NCI-H1105 treated with DMSO at 0.1 percent for 48 hours (cell line): ENCODE measurements at places on chromosomes 3 and 15.

DNA sequence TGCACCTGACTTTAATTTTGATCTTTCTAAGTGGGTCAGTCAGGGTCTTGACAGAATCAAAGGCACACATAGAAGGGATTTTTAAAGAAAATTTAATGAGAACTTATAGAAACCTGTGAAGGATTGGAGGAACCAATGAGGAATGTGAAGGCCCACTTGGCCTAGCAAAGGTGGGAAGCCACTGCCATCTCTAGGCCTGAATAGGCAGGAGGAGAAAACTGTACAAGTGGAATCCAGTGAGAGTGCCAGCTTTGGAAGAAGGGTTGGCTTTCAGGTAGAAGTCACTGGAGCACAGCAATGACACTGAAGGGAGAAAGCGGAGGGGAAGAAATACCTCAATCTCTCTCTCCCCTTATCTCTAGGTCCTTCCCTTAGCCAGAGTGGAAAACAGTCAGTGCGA is 380.7 kb upstream of the KCNMB2 start:
- no peak for DNase-seq

GRCh38 chr3:31369637-31370379 is 162.9 kb upstream of the STT3B start:
- no peak for DNase-seq

DNA sequence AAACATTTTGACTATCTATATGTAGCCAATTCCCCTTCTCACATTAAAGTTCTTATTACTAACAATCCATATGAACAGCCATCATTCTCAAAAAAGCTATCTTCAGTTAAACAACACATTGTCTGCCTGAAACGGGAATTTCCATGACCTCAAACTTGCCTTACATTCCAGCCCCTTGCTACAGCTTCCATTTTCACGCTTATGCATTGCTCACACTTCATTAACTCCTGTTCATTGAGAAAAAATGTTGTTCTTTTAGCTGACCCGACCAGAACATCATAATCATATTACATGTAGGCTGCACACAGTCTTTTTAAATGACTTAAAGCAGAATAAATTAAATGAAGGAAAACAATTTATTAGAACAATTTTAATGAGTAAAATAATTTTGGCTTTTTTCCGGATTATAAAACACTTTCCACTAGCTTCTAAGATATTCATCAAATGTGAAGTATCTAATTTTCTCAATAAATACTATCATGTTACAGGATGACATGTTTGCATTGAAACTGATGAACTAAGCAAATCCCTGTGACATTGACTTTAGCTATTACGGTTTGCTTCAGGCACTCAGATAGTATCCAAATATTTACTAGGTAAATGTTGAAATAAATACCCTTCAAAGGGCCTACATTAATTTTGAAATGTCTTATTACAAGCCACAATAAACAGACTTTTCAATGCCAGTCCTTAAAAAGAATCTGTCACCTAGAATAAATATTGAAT is 49.9 kb downstream of the P3H2 start:
- peak; percentile 38 for DNase-seq

DNA sequence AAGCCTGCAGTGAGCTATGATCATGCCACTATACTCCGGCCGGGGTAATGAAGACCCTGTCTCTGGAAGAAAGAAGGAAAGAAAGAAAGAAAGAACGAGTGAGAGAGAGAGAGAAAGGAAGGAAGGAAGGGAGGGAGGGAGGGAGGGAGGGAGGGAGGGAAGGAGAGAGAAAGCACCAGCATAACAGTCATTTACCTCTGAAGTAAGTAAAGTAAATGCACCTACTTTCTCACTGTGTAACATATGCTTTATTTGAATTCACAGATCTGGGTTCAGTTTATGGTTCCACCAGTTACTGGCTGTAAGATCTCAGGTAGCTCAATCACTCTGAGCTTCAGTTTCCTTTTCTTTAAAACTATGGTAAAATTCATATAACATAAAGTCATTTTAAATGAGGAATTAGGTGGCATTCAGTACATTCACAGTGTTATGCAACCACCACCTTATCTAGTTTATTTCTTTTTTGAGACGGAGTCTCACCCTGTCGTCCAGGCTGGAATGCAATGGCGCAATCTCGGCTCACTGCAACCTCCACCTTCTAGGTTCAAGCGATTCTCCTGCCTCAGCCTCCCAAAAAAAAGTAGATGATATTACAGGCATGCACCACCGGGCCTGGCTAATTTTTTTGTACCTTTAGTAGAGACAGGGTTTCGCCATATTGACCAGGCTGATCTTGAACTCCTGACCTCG is 16.1 kb upstream of the RAD54L2 start:
- no peak for DNase-seq

GRCh38 chr3:113142476-113142875 is 68.9 kb upstream of the BOC start:
- DNase-seq, result no peak

GRCh38 chr3:6542795-6543194 is 318.1 kb upstream of the GRM7 start:
- DNase-seq, result no peak

DNA sequence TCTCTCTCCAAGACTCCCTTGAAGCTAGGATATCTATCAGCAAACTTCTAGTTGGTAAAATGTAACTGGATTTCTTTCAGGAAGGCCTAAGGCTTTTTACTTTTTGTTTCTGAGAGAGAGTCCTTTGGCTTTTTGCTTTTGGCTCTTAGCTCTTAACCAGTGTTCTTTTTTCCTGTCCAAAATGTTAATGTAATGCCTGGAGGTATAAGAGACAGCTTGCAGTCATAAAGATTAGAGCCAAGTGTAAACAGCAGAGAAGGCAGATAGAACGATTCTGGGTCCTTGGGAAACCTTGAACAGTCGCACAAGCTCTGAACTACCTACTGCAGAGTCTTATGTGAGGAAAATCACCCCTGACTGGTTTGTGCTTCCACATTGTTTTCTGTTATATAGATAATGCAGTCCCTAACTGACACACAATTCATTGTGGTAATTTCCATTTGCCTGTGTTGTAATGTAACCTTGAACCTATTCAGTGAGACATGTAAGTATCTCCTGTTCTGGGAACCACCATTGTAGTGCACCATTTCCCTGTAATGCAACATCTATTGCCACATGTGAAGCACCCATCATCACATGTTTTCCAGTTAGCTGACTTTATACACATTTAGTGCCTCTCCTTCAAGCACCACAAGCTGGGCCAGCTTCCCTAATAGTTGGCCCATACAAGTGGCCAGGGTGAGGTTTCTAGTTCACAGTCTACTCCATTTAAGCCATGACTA is 1311.9 kb downstream of the ROBO1 start:
- no peak for DNase-seq

GRCh38 chr3:172595664-172596393 is 72.6 kb upstream of the TNFSF10 start:
- DNase-seq, result no peak

- peak; percentile 89 for DNase-seq
Observed at GRCh38 chr3:139677388-139678155, at the start of gene NMNAT3. TSS of gene NMNAT3 (minus strand) at chr3:139677972. CDS start at chr3:139627724, 50,248 bp downstream.

GRCh38 chr15:60509470-60509869 is 30.5 kb upstream of the ICE2 start:
- DNase-seq, result no peak

GRCh38 chr3:69385723-69386555 is at the start of gene FRMD4B:
TSS of gene FRMD4B (minus strand) at chr3:69386088. CDS start at chr3:69385989, 99 bp downstream.
- peak; percentile 38 for DNase-seq

DNA sequence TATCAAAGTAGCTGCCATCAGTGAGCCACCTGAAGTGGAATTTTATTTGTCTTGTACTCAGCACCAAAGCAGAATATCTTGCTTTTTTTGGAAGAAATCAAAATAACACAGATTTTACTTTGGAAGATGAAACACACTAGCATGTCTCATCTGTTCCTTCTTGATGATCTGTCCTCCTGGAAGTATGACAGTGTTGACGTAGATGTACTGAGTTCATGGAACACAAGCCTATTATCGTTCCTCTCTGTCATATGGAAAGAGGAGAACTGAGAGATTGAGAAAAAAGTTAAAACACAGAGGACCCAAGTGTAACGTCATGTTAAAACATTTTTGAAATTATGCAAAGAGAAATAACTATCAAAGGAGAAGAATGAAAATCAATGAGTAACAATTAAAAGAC is 340.2 kb downstream of the ROBO2 start:
- DNase-seq, result no peak

- DNase-seq, result no peak
Observed at GRCh38 chr3:101011136-101011535, 17.9 kb upstream of the ABI3BP start.

GRCh38 chr15:49227602-49228001 is 57.6 kb downstream of the GALK2 start:
- no peak for DNase-seq

DNA sequence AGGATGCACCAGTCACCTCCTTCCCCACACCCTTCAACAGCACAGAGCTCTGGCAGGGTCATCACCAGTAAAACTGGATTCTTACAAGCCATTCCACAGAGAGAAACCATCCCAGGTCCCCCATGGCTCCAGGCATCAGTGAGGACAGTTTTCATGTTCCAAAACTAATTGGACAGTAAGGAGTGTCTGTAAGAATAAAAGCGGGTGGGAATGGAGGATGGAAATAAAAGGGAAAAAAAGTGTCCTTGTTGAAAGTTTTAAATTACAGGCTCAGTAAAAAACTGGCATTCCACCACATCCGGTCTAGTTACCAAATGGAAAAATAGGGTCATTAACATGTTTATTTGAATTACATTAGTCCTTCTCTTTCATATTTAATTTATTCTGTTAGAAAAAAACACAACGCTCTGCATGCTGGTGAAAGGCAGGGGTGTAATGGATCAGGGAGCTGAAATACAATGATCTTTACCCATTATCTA is 117.4 kb downstream of the TIGIT start:
- DNase-seq, result no peak

- DNase-seq, result no peak
Observed at GRCh38 chr3:19347671-19348070, 199.4 kb downstream of the KCNH8 start.

- no peak for DNase-seq
Observed at GRCh38 chr3:88283242-88283592, 133.5 kb downstream of the C3orf38 start.

DNA sequence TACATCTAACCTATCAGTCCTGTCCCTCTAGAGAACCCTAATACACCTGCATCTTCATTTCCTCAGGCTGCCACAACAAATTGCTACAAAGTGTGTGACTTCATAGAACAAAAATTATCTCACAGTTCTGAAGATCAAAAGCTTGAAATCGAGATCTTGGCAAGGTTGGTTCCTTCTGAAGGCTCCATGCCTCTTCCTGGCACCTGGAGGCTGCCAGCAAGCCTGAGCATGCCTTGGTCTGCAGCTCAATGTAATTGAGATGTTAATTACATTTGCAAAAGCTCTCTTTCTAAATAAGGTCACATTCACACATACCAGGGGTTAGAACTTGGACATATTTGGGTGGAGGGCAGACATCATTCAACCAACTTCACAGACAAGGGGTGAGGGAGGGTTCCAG is 86.4 kb upstream of the ABHD17C start:
- peak; percentile 51 for DNase-seq

DNA sequence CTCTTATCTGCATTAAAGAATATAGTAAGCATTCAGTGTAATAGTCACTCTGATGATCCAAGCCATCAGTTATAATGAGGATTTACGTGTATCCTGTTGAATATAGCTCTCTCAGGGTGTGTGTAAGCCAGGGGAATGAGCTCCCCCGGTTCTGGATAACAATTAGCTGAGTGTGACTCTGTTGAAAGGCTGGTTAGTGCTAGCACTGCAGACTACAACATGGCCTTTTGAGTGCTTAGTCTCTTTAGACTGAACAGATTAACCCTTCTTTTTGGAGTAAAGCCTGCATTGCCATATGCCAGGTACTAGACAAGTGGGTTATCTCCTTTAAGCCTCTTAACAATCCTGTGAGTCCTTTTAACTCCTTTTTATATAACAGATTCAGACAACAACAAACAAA is 119.5 kb downstream of the TMEM108 start:
- no peak for DNase-seq

DNA sequence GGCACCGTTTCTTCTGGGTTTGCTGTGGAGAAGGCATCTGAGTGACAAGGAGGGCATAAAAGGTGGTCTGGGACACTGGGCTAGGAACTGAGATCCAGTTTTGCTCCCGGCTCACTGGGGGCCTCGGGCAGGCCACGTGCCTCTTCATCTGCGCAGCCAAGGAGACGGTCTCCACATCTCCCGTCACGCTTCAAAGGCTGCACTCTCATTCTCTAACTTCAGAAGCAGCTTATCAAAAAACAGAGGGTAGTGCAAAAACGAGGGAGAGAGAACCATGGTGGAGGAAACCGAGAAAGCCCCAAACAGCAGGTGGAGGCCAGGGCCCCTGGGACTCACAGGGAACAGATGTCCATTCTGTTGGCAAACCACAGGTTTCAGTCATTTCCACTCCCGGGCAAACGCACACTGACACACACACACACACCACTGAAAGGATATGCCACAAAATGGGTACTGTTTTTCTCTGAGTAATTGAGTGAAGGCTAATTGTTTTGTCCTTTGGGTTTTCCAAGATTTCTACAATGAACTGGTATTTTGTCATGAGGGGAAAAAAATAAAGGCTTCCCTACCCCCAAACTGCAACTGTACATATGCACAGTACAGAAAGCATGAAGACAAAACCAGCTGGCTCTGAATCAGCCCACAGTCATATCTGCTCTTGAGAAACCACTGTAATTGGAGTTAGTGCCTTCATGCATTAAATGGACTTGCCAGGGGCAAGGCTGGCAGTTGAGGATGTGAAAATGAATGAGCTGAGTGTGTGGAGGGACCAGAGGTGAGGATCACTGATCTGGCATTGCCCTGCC is 71.9 kb downstream of the MGLL start:
- no peak for DNase-seq

DNA sequence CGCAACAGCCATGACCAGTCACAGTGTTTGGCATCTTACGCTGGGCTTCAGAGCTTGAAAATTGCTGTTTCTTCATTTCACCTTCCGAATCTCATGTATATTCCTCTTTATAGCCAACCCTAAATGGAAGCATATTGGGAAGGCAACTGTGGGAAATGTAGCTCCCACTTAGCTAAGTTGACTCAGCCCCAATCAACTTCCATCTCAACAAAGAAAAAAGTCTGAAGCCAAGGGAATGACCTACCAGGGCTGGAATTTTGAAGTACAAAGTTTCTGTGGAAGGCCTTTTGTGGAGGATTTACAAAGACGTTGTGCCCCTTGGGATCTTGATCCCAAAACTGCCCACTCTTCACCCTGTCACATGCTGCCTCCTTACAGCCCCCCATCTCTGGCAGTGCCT is 85.2 kb upstream of the OXTR start:
- DNase-seq, result no peak

DNA sequence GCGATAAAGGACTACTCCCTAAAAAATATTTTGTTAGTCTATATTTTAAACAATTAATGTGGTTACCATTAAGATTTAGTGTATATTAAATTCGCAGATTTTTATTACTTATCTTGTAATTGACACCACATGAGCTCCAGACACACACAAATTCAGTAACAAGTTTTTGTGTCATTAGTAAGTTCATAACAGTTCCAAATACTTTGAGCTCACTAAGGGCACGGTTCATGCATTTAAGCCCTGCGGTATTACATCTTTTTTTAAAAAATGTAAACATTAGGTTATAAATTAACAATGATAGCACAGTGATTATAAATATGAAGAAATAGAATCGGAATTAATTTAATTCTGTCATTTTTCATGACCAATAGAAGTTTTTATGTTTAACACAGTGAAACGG is 317.3 kb downstream of the ZNF385D start:
- no peak for DNase-seq

GRCh38 chr15:69939513-69940440 is 157.9 kb downstream of the TLE3 start:
- DNase-seq, result no peak

GRCh38 chr3:45034612-45035252 is 8.6 kb downstream of the CLEC3B start:
- no peak for DNase-seq
